ENCODE measurements at places on chromosomes 6 and 20.

DNA sequence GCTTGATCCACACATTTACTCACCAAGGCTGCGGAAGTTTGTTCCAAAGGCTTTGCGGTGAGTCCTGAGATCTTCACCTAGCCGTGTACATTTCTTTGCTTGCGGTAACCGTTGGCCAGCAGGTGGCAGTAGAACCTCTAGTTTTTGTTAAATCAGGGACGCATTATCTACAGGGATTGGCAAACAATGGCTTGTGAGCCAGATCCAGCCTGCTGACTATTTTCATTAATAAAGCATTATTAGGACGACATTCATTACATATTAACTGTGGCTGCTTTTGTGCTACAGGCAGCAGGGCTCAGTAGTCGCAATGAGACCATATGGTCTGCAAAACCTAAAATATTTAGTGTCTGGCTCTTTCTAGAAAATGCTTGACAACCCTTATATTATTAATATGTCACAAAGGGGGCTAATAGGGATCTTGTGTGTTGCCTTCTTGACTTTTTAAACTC is 174.1 kb downstream of the DOK5 start:
- peak; percentile 76 for DNase-seq

GRCh38 chr6:77326029-77326428 is 137.3 kb downstream of the HTR1B start:
- DNase-seq: no peak

DNA sequence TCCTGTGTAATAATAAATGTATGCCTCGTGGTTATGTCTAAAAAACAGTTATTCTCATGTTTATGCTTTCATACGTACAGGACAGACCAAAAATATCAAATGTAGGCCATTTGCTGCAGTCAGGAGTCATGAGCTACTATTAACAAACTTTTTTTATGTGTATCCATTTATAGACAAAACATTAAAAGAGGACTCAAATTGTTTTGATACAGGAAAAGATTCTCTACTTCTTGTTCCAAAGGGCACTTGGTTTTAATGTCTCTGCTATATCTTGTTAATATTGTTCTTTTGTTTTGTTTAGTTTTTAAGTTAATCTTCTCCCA is 155.2 kb downstream of the ZDHHC14 start:
- DNase-seq: no peak

- no peak for DNase-seq
Observed at GRCh38 chr6:155517294-155517693, 61.7 kb upstream of the NOX3 start.

DNA sequence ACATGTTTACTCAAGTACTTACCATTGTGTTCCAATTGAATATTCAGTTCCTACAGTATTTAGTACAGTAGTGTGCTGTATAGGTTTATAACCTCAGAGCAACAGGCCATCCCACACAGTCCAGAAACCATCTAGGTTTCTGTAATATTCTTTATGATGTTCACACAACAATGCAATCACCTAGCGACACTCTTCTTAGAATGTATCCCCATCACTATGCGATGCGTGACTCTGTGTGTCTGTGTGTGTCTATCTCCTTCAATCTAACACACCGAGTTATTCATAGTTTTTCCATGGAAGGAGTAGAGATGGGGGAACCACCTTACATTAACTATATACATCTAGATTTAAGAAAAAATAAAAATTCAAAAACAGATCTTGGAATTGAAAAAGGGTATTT is 161.7 kb downstream of the INSM1 start:
- DNase-seq: no peak

- peak; percentile 41 for DNase-seq
Observed at GRCh38 chr6:159450815-159451465, 242.1 kb downstream of the SOD2 start.

DNA sequence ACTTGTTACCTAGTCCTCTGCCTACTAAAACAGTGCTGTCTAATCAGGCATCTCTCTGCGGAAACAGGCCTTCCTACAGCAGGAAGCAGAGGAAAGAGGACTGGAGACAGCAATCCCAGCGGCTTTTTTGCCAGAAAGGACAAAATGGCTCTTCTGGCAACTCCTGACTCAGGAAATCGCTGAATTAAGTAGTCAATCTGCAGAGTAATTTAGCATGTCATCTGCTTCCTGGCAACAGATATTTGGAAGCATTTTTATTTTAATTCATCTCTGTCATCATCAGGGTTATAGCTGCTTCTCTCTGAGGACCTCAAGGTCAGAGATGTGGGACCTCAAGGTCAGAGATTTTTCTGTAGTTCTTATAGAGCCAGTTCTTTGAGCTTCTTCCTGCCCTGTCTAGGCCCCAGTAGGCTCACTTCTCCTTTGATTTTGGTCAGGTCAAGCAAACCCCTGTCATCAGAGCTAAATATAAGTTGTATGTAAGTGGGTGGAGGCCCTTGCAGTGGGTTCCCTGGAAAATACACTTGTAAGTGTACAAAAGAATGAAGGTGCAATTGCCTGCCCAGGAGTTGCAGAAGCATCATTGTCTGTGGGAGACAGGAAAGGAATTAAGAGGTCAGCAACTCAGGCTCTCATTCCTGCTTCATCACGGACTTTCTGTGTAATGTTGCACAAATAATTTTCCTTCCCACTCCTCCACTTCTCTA is 229.4 kb downstream of the ALDH8A1 start:
- DNase-seq: no peak

DNA sequence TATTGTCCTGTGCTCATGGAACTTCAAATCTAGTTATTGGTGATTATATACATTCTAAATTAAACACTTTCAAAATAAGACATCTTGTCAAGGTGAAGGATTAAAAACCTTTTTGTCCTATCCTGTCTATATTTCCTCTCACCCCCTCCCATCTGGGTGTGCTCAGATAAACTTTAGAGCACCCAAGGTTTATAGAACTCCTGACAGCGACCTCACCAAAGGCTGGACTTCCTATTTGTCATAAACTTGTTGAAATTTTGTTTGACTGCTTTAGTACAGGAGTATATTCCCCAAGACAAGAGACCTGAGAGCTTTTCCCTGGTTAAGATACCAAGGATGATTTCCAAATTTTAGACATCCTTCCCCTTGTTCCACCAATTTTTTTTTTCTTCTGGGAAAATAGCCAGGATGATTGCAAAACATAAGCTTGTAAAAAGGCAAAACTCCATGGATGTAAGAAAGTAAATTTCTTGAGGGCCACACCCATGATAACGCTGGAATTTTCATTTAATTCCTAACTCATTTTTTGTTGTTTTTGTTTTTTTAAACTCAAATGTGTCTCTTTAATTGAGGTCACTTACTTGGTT is 33.0 kb downstream of the CARMIL1 start:
- peak; percentile 22 for DNase-seq

DNA sequence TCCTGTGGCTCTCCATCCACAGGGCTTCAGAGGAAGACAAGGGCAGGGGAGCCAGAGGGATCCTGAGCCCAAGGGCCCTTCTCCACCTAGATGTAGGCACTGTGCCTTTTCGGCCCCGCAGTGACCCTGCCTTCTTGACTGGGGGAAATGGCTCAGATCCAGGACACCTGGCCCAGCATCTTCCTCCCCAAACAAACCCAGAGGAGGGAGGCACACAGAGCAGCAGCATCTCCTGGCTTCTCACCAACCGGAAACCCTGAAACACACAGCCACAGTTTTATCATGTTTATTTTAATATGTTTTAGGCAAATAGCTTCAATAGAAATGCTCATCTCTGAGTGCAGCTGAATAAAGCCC is 84.5 kb upstream of the LRFN2 start:
- no peak for DNase-seq

GRCh38 chr6:5068153-5068751 is 16.9 kb upstream of the PPP1R3G start:
- DNase-seq: no peak

- DNase-seq: no peak
Observed at GRCh38 chr6:44415449-44415848, 27.9 kb downstream of the CDC5L start.

- peak; percentile 7 for DNase-seq
Observed at GRCh38 chr6:77178821-77179220, 284.5 kb downstream of the HTR1B start.

DNA sequence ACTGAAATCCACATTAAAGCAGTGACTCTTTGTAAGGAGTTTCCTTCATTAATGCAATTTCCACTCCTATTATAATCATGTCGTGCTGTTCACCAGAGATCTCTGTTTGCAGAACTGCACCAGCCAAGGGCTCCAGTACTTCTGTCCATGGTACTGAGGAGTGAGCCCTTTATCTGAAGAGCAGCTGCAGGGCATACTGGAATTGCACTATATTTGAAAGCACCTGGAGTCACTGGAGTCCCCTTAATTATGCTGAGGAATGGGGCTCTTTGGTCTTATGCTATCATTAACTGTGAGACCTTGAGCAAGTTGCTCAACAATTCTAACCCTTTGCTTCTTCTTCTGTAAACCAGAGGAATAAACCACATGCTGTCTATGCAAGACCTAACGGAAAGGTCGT is 61.7 kb upstream of the NUP153 start:
- no peak for DNase-seq

GRCh38 chr20:14062786-14063185 is 67.5 kb downstream of the MACROD2 start:
- DNase-seq: no peak

DNA sequence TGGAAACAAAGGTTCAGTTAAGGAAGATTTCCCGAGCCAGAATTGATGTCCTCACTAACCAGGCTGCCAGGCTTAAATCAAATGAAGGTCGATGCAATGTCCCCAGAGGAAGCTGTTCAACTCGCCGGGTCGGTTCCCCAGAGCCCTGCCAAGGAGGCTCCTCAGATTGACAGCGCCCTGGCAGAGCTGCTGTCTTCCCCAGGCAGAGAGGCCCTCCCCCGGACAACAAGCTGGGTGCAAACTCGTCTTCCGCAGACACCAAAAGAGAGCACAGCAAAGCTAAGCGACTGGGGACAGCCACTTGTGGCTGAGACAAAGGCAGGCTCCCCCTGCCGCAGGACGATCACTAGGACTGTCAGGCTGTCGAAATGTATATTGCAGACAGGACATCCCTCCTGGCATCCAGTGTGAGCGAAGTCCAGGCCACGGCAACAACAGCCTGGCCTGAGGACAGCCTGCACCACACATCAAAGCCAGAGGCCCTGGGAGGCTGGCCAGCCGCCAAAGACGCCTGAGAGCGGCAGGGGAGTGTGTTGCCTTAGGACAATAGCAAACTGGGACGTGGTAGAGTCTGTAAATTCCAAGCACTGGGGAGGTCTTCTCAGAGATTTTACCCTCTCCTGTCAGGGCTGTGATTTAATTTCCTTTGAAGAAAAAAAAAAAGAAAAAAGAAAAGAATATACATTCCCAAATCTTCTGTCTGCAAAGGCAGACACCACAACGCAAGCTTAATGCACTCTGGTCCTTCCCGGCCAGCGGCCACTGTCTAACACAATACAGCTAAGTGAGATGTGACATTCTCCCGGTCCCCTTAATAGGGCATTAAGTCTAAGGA is 99.1 kb downstream of the HIVEP2 start:
- peak; percentile 58 for DNase-seq

- DNase-seq: no peak
Observed at GRCh38 chr6:125503181-125503580, 201.4 kb upstream of the HDDC2 start.

DNA sequence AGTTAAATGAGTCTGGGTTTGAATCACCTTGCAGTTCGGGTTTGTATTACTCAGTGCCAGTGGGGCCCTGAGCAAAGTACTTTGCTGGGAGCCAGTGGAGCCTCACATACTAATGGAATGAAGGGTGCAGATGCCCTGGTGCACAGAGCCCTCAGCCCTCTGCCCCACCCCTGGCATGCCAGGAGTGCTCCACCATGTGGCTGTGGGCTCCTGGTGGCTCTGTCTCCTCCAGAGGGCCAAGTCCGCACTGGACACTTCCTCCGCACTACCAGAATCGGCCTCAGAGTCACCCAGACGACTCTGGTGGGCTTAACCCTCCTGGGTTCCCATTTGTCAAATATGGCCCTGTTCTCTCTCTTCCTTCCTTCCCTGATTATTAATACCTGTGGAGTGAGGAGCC is 94.0 kb downstream of the STK35 start:
- DNase-seq: no peak

GRCh38 chr6:82257088-82257774 is 9.7 kb upstream of the IBTK start:
- no peak for DNase-seq

- DNase-seq: no peak
Observed at GRCh38 chr6:109296452-109296851, 85.8 kb downstream of the CD164 start.

DNA sequence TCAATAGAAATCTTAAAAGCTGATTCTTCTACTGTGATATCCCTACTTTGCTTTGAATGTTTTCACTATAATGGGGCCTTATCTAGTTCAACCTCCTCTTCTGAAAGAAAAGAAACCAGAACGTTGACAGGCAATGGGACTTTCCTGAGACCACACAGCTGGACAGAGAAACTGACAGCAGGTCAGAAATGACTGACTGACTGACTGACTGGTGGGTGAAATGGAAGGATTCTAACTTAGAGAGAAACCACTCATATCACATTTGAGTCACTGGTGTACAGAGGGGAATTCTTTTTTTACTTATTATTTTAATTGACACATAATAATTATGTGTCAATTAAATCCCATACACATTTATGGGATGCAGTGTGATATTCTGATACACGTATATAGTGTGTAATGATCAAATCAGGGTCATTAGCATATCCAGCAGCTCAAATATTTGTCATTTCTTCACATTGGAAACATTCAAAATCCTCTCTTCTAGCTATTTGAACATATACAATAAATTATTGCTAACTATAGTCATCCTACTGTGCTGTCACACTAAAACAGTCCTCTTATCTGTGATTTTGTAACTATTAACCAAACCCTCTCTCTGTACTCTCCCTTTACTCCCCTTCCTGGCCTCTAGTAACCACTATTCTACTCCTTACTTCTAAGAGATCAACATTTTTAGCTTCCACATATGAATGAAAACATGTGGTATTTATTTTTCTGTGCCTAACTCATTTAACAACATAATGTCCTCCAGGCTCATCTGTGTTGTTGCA is 64.8 kb upstream of the NRSN1 start:
- no peak for DNase-seq

DNA sequence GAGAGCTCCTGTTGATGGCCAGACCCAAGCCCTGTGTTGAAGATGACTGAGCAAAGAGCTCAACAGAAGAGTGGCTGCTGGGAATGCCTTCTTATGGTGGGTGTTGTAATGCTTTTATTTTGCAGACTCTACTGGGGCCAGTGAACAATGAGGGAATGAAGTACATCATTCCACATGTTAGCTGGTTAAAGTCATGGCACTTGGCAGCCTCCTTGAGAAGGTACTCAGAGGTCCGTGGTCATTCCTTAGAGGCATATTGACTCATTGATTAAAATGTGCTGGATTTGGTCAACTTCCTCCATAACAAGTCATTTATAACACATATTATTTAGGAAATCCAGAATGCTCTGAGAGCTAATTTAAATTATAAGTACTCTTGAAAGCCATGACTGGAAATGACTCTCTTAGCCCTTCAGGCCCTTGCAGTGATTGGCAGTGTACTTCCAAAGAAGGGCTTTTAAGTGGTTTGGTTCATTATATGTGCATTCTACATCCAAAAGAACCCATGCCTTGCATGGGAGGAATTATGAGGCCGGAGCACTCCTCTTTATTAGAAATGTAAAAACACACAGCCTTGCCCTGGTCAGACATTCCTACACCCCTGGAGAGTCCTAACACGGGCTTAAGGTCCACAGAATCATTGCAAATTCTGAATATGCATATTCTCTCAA is 976.9 kb downstream of the KIF16B start:
- DNase-seq: no peak
